Activated CD8-positive, alpha-beta memory T cell treated with anti-CD3 and anti-CD28 coated beads for 1 hour (primary cell): ENCODE measurements at places on chromosomes 1 and 21.

DNA sequence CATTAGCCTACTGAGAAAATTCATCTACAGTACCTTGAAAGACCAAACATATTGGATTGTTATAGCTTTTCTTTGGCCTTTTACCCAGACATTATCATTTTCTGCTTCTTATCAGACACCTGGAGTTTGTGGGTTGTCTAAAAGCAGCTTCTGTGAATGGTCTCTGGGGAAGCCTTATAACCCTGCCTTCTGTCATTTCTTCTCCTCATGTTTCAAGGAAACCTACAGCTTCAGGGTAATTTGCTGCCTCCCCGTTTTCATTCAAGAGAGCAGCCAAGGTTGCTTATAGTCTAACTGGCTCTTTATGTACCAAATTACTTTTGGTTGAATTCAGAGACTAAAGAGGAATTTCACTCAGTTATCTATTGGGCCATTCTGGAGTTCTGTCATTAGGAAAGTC is 288.3 kb upstream of the SGIP1 start:
- no peak for DNase-seq

- DNase-seq: no peak
These were observed 30.0 kb downstream of the TMCC2 start for GRCh38 chr1:205257735-205258134.

DNA sequence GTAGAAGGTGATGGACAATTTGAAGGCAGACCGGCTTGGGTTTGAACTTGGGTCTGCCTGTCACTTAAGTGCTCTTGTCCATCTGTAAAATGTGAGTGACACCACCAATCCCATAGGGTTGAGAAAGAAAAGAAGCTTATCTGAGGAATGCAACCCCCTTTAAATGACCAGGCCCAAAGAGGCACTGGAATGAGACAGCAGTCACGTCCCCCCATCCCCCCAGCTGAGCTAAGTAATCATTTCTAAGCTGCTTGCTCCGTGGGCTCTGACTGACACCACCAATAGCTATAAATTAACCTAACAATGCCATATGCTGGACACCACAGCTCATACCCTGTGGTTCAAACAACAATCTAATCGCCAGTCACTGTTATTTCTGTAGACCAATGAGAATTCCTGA is 15.1 kb downstream of the LCA5L start:
- DNase-seq: no peak

- DNase-seq: no peak
These were observed 73.3 kb downstream of the CAMTA1 start for GRCh38 chr1:6858596-6858995.

DNA sequence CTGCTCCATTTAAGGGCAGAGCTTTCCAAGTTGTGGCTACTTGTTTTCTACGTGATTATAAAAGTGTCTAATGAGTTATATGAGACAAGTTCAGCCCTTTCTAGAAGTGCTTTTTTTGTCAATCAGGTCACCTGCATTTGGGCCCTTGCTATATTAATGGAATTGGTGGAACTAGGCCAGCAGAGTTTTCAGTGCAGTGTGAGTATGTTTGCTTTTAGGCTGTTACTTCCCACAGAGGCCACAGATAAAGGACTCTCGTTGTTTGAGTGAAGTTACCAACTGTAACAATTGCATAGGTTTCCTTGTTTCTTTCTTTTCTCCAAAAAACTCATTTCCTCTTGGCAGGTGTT is 10.9 kb downstream of the SMAP2 start:
- DNase-seq: no peak

DNA sequence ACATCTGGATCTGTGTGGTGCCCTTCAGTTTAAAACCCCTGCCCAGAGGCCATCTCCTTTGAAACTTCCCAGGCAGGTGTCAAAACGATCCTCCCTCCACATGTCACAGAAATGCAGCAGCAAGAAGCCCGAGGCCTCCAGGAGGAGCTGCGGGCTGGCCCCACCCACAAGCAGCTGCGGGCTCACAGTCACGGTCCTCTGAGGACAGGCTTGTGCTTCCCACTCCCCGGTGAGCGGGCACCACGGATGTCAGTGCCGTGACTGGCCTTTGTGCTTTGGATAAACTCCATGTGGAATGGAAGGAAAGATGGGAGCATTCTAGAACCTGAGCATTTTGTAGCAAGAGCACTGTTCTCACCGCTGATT is 65.8 kb downstream of the SIK1 start:
- no peak for DNase-seq

DNA sequence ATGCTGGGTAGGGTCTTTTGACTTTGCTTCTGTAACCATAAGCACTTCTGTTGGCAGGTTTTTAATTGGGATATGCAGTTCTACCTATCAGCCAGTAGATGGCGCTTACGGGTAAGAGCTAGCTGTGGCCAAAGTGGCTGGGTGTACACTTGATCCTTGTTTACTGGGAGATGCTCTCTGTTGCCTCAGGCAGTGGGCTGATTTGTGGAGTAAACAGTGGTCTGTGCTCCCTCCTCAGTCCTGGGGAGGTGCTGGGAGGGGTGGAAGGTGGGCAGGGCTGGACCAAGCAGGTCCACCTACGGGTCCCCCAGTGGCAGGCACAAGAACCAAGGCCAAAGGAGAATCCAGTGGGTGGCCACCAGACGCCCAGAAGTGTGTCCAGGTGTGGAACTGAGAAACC is 43.4 kb downstream of the RALGPS2 start:
- DNase-seq: no peak

- DNase-seq: no peak
These were observed 36.3 kb upstream of the FAM3B start for GRCh38 chr21:41280115-41280919.

DNA sequence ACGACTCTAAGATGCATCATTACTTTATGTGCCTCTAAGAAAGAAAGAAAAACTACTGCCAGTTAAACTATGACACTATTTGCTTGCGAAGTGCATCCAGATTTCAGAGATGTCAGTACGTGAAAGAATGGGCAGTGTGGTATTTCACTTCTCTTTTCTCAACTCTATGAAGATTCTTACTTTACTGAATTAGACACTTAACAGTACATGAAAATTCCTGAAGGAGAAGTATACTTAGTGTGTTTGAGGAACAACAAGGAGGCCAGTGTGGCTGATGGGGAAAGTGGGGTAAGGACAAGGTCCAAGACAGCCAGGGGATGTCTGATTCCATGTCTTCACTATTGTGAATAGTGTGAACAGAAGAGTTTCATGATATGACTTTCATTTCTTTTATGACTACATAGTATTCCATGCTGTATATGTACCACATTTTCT is 53.9 kb upstream of the HSD17B7 start:
- DNase-seq: no peak

DNA sequence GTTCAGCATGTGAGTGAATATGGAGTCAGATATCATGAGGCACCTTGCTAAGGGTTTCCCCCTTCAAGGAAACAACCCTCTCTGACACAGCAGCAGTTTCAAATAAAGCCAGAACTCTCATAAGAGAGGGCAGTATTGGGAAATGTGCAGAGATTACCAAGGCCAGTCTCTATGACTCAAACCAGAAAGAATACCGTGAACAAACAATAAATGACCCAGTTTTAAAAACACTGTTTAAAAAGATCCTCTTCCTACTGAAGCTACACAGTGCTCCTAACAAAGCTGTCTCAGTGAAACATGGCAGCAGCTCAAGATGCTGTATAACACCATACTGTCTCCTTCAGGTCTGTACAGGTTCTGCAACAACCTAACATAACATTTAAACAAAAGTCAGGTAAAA is 102.6 kb downstream of the KIAA0319L start:
- DNase-seq: no peak

DNA sequence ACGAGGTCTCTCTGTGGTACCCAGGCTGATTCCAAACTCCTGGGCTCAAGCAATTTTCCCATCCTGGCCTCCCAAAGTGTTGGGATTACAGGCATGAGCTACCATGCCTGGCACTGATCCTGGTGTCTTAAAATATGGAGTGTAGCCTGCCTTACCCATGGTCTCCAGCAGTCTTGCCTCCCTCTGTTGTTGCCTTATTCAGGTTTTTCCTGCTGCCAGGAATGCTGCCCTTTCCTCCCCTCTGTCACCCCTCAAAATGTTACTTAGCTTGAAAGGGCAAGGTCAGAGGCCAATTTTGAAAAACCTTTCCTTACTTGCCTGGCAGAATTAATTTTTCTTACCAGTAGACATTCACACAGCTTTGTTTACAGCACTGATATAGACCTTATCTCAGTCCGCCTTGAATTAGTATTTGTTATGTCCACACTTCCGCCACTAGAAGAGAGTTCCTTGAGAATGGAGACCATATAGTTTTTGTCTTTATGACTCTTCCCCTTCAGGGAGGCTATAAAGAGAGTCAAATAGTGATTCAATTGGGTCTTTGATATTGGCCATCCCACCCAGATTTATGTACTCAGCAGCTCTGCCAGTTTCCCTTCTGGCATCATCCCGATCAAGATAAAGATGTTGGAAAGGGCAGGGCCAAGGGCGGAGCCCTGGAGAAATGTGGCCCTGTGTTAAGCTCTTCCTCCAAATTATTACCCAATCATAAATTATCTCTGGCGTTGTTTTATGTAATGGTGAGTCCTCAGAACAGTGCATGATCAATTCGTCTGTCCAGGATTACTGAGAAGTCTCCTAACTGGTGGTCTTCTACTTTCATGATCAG is 38.8 kb downstream of the C1orf21 start:
- no peak for DNase-seq

GRCh38 chr1:1286313-1287261 is 6.4 kb downstream of the SCNN1D start:
- DNase-seq: no peak

GRCh38 chr1:7406641-7407543 is 364.2 kb upstream of the VAMP3 start:
- no peak for DNase-seq

- DNase-seq: no peak
These were observed 3.1 kb upstream of the EFNA3 start for GRCh38 chr1:155075535-155075934.

GRCh38 chr1:110734133-110734680 is 59.5 kb upstream of the KCNA3 start:
- DNase-seq: no peak

DNA sequence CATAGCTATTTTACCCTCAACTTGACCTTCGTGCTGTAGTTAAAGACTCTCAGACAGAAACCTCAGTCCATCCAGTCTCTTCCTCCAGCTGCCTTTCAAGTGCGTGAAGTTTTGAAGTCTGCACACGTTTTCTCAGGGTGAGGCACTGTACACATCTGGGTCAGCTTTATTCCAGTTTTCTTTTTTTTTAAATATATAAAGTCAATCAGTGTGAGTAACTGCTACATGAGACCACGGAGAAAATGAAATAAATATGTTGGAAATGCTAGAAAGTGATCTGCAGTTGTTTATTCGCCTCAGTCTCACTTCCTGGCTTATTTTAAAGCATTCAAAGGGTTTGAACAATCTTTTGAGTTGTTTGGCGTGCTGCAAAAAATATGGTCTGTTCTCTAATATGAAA is 135.7 kb downstream of the ROR1 start:
- no peak for DNase-seq

GRCh38 chr21:45359451-45360217 is 45.3 kb upstream of the COL18A1 start:
- no peak for DNase-seq

GRCh38 chr21:31929548-31929947 is 56.7 kb downstream of the HUNK start:
- DNase-seq: no peak

- no peak for DNase-seq
These were observed 36.5 kb upstream of the SAMD13 start for GRCh38 chr1:84264961-84265360.

GRCh38 chr21:43893536-43894205 is 28.6 kb downstream of the AGPAT3 start:
- no peak for DNase-seq

DNA sequence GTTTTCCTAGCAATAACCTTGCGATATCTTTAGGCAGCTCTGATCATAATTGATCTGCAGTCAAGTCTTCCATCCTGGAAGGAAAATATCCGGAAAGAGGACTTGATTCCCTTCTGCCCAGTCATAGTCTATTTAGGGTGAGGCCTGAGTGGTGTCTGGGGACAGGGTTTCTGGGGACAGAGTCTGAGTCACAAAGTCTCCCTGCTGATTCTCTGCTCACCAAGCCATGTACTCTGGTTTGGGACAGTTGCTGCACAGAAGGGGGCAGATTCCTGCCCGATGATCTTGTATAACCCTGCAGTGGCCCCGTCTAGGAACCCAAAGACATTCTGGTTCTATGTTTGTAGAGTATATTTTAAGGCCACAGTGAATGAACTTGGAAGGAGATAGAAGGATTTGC is 178.8 kb downstream of the KCNJ6 start:
- no peak for DNase-seq

DNA sequence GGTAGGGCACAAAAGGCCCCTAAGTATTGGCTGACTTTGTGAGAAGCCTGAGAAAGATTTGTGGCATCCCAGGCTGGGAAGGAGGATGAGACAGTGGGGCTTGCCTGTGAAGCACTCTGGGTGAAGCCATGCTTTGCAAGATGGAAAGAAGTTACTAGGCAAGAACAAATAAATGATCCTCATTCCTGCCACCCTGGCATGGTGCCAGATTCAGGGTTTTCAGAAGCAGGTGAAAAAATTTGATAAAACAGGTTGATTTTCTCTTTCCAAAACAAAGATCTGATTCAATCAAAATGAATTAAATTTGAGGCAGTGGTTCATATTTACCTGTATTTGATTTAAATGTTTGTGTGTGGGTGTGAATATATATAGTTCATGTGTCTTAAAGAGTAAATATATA is 386.9 kb upstream of the PROX1 start:
- no peak for DNase-seq

DNA sequence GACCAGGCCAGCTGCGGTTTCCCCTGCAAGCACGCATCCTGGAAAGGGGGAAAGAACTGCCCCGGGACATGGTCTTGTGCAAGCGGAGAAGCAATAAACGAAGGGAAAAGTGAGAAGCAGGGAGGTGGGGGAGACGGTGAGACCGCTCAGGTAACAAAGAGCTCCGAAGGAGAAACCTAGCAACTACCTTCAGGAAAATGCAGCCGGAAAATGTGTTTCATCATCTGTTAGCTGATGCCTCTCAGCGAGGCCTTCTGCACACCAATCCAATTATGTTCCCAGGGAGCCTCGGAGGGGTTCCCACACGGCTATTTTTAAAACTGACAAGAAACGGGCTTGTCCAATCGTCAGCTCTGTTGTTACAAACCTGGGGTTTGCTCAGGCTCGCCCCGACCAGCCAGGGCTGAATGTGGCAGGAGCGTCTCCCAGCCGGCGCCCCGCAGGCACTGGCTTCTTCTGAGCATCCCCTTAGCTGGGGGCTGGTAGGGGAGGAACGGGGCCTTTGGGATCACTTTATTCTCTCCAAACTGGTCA is 3.4 kb downstream of the RIPK4 start:
- DNase-seq: no peak

GRCh38 chr1:206469411-206469932 is 804 bp upstream of the IKBKE start:
- DNase-seq: no peak
